Left forelimb (tissue), 1 donor: ENCODE measurements at places on chromosomes 7 and 10.

DNA sequence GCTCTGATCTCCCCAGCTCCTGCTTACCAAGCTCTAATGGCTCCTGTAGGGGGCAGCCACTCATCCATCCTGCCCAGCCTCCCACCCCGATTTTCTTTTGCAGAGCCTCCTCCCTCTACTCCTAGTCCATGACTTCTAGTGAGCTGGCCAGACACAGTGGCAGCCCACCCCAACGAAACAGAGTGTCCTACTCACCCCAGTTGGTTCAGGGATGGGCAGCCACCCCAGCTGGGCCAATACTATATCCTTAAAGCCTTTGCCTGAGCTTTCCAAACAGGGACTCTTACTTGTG, 77.1 kb downstream of the GRID1 start:
- peak; percentile 22 for DNase-seq

DNA sequence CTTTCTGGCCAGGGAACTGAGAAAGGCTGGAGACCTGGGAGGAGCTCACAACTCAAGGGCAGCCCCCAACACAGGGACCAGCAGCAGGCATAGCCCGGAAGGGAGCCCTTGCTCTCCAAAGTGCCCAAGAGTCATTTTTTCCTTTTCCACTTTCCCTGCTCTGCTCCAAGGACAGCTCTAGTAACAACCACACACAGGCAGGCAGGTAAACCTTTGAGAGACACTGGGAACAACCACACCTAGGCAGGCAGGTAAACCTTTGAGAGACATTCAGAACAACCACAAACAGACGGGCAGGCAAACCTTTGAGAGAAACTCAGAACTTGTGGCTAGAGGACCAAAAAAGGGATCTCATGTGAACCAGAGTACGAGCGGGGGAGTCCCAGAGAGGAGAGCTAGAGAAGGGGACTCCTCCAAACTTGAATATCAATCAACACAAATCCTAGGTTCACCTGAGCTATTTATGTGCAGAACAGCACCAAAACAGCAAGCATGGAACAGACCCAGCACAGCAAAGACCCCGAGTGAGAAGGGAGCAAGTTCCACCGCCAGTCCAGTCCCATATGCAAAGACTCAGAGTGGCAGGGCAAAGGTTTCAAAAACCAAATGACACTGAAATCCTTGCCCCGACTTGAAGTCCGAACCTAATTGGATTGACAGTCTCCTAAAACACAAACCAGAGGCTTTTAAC, 33.6 kb upstream of the GUSB start:
- DNase-seq, result no peak

DNA sequence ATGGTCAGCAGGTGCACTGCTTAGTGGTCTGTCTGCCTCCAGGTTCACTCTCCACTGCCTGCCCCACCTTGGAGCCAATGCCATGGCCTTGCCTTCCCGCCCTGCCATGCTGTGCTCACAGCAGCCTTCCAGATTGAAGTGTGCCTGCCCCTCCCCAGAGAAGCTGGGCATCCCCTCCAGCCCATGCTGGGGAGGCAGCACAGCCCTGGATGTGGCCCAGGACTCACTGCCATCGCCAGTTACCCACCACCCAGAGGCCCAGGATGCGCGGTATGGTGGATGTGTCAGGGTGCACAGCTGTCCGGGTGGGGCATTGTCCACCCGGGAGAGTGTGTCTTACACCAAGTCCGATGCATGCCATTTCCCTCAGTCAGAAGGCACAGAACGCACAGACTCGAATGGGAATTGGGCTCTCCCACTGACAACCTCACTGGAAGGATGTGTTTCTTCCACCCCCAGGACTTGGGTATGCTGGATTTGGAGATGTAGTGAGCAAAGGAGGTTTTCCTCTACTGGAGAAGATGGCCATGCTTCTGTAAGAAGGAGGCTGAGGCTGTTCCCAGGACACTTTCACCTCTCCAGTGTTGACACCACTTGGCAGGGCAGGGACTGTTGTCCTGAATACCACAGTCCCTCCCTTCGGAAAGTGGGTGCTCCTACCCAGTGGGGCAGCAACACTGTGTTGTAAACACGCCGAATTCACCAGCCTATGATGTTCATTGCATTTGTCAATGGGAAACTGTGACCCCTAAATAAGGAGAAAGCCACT, 122.0 kb downstream of the ADARB2 start:
- no peak for DNase-seq

DNA sequence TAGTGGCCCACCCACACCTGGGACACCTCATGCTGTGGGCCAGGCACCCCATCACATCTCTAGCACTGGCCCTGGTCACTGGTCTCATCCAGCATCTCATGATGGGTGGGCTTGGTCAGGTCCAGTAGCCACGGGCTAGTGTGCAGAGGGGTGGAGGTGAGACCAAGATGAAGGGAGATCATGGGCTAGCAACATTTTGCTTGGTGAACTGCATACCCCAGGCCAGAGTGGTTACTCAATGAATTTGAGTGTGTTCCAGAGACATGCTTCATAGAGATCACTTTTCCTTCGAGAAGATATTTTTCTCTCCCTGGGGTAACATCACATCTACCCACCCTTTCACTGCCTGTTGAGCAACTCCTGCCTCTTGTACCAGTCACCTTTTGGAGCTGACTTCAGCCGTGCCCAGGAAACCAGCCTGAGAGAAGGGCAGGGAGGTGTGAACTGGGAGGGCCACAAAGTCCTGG, 44.2 kb downstream of the MINDY4 start:
- DNase-seq, result no peak

DNA sequence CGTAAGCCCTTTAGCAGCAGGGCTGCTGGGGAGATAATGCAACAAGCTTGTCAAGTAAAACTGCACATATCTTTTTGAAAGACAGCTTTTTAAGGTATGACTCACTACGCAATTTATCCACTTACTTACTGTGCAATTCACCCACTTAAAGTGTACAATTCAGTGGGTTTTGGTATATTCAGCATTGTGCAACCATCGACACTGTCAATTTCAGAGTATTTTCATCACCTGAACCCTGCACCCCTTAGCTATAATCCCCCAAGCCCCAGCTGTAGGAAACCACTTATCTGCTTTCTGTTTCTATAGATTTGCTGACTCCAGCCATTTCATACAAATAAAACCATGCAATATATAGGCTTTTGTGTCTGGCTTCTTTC, 168.0 kb downstream of the PTPN20 start:
- no peak for DNase-seq

GRCh38 chr7:95304990-95305389, 19.3 kb downstream of the PON1 start:
- DNase-seq, result no peak

- no peak for DNase-seq
These were observed 113.0 kb downstream of the SMURF1 start for GRCh38 chr7:99030951-99031350.

DNA sequence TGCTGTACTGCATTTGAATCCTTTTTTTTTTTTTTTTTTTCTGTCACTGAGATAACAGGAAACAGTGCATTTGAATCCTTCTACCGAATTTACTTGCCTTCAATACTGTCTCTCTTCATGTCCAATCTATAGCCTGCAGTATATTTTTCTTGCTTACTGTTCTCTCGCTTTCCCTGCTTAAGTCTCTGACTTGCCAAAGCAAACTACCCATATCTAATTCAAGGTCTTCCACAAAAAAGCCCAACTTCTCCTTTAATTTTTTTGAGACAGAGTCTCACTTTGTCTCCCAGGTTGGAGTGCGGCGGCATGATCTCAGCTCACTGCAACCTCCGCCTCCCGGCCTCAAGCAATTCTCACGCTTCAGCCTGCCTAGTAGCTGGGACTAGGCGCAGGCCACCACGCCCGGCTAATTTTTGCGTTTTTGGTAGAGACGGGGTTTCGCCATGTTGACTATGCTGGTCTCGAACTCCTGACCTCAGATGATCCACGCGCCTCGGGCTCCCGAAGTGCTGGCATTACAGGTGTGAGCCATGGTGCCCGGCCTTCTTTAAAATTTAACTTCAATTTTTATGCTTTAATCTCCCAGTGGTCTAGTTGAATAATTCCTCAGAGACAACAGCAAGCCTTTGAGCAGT, 882 bp downstream of the PDCD11 start:
- peak; percentile 31 for DNase-seq

DNA sequence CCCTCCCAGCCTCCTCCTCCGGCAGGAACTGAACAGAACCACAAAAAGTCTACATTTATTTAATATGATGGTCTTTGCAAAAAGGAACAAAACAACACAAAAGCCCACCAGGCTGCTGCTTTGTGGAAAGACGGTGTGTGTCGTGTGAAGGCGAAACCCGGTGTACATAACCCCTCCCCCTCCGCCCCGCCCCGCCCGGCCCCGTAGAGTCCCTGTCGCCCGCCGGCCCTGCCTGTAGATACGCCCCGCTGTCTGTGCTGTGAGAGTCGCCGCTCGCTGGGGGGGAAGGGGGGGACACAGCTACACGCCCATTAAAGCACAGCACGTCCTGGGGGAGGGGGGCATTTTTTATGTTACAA, 83.3 kb downstream of the PAX2 start:
- no peak for DNase-seq

DNA sequence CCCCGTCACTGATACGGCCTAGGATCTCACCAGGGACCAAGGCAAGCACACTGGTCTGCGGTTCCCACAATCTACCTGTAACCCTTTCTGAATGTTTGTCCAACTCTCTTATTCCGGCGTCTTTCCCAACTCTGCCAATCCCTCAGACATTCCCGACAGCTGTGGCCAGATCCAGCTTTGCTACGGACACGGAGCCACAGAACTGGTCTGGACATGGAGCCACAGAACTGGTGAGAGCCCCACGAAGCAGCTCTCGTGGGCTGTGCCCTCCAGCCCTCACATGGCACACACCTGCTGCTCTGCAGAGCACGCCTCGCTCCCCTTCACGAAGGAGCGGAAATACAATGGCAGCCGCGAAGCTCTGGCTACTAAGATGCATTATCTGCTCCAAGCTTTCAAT, 376.8 kb downstream of the DNAJB6 start:
- DNase-seq, result no peak

DNA sequence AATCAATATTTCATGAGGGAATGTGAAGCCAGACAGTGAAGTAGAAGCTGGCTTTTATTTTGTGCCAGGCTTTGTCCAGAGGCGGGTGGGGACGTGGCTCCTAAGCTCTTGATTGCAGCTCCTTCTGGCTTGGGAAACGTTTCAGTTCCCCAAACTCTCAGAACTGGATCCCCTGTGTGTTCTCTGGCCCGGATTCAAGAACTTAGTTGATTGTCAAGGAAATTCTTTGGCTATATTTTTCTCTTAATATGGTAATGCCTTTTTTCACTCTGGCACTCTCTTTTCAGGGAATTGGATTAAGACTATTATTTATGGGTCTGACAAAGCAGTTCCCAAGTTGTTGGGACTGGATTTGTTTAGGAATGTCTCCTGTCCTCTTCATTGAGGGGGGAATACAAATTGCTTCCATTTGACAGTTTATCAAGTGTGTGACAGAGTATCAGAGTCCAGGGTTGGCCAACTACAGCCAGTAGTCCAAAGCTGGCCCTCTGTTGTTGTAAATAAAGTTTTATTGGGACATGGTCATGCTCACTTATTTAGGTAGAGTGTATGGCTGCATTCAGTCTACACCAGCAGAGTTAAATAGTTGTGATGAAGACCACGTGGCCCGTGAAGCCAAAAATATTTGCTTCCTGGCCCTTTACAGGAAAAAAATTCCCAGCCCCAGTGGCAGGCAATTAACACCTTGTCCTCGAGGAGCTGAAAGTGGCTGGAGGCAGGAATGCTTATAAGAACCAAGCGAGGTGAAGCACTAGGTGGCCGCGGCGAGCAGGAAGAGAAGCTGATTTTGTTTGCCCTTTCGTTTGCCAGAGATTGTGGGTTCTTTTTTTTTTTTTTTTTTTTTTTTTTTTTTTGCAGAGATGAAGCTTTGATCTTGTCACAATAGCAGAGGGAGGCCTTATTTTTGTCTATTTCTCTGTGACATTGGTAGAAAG, 34.3 kb downstream of the HTRA1 start:
- no peak for DNase-seq

DNA sequence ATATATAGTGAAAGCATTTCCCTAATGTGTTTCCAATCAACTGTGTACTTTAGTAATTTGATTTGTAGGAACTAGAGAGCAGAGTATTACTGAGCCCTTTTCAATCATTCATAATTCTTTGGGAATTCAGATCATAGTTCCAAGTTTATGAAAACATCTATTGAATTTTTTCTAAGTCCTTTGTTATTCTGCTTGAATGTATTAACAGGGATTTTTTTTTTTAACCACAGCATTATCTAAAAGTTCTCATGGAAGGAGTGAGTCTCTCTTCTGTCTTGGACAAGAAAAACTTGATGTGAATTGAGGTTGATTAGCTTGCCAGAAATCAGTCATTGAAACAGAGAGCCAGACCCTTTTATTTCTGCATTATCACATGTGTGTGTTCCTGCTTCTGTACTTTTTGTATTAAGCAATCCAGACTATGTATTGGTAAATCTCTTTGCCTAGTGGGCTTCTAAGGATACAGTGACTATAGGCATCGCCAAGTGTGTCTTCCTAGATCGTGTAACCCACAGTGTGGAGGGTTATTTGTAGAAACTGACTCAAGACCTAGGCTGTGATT, 59.9 kb downstream of the BMPER start:
- DNase-seq, result no peak

- DNase-seq, result no peak
These were observed 1.8 kb downstream of the PARP12 start for GRCh38 chr7:140060788-140061606.

DNA sequence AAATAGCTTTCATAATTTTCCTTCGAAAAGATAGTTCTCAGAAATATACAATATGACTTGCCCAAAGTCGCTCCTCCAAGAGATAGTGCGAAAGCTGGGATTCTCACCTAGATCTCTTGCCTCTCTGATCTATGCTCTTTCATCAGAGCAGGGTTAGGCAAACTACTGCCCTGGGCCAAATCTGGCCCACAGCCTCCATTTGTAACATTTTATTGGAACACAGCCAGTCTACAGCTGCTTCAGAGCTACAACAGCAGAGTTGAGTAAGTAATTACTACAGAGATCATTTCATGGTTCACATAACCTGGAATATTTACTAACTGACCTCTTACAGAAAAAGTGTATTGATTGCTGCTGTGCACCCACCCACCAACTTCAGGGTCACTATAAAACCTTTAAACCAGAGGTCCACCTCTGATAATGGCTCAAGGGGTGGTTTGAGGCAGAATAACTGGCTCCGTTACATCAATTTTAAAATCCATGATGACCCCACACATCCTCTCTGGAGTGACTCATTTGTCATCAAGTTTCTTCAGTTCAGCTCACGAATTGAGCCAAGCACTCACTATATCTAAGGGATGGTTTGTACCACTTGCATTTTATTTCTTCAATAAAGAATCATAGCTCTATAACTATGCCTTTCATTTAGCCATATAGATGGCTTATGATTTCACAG, 1019.0 kb downstream of the XPNPEP1 start:
- DNase-seq, result no peak

- DNase-seq, result no peak
These were observed 80.4 kb downstream of the ZNRF2 start for GRCh38 chr7:30364773-30365172.
